ENCODE measurements at places on chromosomes 2 and 18.

GRCh38 chr2:119126650-119127049 is 31.9 kb downstream of the C1QL2 start:
- DNase-seq, result no peak

- no peak for DNase-seq
These were observed 258.5 kb downstream of the RPIA start for GRCh38 chr2:88950010-88950409.

DNA sequence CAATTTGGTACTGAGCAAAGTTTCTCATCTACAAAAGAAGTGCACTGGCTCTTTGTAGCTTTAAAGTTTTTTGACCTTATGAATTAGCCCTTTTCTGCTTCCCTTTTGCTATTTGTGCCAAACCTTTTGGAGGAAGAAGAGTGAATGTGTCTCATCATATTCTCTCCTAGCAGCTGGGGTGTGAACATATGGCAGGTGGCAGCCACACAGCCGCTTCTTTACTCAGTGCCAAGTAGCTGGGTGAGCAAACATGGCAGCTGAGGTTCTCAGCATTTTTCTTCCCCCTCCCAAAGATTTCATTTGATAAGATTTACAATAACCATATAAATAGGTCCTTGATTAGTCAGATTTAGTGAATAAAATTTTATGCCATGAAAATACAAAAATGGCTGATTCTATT is 46.7 kb upstream of the STK17B start:
- no peak for DNase-seq

DNA sequence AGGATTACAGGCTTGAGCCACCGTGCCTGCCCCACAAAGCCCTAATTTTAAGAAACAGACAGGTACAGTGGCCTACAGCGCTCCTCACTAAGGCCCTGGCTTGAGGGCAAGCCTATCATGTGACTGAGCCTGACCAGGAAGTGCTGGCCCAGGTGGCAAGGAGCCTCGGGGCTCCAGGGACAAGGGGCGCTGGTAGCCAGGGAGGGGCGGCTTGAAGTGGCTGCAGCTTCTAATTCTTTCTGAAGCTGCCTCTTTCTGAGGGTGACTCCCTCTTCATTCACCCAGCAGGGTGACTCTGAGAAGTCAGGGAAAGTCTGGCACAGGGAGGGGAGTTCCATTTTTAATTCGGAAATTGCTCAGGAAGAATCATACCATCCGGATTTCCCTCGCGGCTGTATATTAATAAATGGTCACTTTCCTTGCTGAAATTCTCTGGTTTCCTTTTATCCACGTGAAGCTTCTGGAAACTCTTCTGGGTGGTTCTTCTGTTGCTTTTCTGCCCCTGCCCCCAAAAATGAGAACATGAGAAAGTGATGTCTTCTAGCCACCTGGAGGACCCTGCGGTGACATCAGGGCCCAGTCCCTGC is 115.7 kb downstream of the FAM210A start:
- no peak for DNase-seq

DNA sequence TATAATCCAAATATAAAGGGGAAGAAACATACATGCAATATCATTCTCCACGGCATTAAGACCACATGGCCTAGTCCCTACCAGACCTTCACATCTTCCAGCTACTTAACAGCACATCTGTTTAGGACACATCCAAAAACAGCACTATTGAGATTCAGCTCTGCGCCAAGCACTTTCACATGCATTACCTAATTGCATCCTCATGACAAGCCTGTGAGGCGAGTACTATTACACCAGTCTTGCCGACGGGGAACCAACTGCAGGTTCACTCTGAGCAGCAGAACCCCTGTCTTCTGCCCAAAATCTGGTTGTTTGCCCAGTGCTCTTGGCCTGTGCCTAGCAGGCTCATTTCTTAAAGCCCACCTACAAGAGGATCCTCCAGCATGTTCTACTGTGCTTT is 66.7 kb downstream of the AAK1 start:
- DNase-seq, result no peak

All from BJ (cell line).